ENCODE measurements at places on chromosomes 12 and 14.
A peak's percentile ranks its signal among the peaks of the same experiment; 100 is the strongest.

- no peak for DNase-seq
Observed at GRCh38 chr14:51616724-51617409, 34.8 kb upstream of the FRMD6 start.

- no peak for DNase-seq
Observed at GRCh38 chr12:113891167-113891692, 74.9 kb downstream of the RBM19 start.

GRCh38 chr12:108477055-108477880 lies 37.8 kb upstream of the FICD start:
- DNase-seq: no peak

GRCh38 chr12:59070322-59070933 lies 150.1 kb upstream of the LRIG3 start:
- DNase-seq: no peak

DNA sequence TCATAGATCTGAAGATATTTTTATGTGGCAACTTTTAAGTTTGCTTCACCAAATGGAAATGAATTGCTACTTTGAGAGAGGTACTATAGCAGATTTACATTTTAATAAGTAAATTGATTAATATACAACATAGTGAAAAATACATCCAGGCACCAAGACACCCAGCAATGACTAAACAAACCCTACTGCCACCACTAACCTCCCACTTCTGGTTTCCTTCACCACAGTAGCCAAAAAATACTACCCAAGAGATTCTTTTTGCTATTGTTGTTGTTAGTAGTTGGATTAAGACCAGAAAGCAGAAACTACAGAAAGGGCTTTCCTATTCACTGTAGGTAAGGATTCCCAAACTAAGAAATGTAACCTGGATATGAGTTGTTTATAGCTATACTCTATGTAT lies 54.1 kb downstream of the COCH start:
- DNase-seq: no peak

GRCh38 chr14:100407376-100408102 lies 84.4 kb downstream of the SLC25A47 start:
- no peak for DNase-seq

DNA sequence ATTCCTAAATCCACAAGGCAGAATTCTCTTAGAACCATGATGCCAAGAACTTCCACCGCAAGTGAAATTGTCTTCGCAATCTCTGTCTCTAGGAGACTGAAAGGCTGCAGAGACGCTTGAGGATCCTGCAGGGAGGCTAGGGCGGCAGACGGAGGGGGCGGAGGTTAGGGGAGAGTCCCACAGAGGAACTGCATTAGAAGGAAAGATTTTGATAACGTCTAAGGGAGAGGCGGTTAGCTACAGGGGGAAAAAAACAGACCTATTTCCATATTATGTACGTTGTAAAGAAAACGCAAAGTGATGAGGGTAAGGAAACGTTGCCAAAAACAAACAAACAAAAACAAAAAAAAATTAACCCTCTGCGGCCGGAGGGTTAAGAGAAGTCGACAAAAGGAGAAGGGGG lies 595 bp downstream of the KLHL28 start:
- DNase-seq: peak; percentile 52

- no peak for DNase-seq
Observed at GRCh38 chr12:62127516-62127915, 132.7 kb upstream of the USP15 start.

- DNase-seq: no peak
Observed at GRCh38 chr14:68672609-68673285, 120.1 kb downstream of the ZFP36L1 start.

DNA sequence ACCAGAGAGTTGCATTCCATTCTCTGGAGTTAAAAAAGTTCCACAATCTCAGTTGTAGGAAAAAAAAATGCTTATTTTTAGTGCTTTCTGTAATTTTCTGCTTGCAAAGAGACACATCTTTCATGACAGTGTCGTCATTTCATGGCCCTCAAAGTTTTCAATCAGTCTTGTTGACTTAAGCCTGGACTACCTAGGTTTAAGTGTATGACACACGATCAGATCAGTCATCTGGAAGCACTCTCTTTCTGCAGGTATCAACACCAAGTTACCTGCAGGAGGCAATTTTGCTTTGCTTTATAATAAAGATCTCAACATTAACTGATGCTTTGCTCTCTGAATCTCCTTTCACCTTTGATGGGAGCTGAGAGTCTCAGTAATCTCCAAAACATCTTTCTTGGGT lies 251.6 kb downstream of the BCAT1 start:
- no peak for DNase-seq

- DNase-seq: no peak
Observed at GRCh38 chr12:1872448-1872847, 46.0 kb downstream of the CACNA2D4 start.

GRCh38 chr14:97458661-97459579 lies 661.7 kb downstream of the VRK1 start:
- peak; percentile 77 for DNase-seq

DNA sequence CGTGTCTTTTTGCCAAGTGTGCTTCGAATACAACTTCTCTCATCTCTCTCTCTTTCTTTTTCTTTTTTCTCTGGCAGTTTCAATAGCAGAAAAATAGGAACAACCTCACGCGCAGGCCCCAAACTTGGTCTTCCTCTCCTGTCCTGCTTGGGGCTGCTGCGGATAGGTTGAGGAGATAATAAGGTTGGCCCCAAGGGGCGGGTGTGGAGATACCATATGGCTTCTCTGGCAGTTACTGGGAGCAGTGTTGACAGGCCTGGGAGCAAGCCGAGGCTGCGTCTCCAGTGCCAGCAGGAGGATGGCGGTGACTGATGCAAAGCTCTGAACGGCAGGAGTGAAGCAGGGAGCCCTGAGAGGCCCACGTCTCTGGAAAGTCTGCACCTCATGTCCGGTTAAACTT lies 89.5 kb upstream of the MANSC4 start:
- DNase-seq: no peak

GRCh38 chr12:32115404-32116104 lies 8.9 kb downstream of the BICD1 start:
- DNase-seq: no peak

- DNase-seq: no peak
Observed at GRCh38 chr14:59503256-59503655, 18.9 kb downstream of the JKAMP start.

DNA sequence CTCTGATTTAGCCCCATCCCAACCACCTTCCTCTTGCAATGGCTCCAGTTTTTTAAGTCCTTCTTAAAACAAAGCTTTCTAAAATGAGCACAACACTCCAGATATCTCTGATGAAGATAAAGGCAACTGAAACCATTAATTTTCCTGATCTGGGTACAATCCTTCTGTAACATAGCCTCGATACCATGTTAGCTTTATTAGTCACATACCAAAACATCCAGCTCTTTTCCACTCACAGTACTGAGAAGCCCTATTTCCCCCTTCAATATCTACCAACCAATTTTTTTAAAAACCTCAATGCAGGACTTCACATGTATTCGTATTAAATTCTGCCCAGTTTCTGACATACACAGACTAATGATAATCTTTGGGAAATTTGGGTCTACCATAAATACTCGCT lies 105.9 kb downstream of the MED13L start:
- no peak for DNase-seq

DNA sequence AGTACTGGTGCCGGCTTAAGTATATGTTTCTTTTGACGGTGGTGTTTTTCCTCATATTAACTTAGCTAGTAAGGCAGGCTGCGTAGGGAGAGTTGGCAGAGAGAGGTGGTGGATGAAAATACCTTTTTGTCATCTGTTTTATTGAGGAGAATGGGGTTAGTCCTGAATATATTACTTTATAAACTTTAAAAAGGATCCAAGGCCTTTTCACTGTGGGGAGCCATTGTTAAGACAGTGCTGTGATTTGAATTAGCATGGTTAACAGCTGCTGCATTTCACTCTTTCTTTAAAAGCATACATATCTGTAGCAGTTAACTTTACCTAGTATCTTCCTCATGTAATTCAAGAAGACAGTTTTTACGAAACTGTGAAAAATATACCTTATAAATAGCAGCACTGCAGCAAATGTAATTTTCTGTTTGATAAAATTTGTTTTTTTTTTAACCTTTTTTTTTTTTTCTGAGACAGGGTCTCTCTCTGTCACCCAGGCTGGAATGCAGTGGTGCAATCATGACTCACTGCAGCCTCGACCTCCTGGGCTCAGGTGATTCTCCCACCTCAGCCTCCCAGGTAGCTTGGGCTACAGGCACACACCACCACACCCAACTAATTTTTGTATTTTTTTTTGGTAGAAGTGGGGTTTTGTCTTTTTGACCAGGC lies 57.1 kb downstream of the AEBP2 start:
- DNase-seq: no peak

DNA sequence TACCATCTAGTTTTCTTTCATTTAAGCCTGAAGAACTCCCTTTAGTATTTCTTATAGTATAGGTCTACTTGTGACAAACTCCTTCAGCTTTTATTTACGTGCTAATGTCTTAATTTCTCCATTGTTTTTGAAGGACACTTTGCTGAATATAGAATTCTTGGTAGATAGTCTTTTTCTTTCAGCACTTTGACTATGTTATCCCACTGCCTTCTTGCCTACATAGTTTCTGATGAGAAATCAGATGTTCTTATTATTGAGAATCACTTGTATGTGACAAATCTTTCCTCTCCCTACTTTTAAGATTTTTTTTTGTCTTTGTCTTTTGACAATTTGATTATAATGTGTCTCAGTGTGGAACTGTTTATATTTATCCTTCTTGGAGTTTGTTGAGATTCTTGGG lies 5.1 kb upstream of the MIS18BP1 start:
- DNase-seq: no peak

DNA sequence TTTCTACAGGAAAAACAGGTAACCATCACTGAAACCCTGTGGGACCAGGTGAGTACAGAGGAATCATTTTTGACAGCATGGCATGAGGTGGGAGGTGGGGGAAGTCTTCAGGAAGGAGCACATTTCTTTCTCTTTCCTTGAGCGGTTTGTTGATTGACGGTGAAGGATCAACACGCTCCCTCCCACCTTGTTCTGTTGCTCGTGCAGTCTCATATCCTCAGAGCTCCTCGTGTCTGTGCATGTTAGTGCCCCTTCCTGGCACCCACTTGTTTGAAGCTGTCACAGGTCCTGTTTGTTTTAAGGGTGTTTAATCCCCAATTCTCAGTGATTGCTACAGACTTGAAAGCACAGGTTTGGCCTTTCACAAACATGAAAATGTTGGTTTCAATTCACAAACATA lies 4.4 kb downstream of the C12orf54 start:
- DNase-seq: no peak

- DNase-seq: no peak
Observed at GRCh38 chr14:24734917-24735500, 101.0 kb upstream of the GZMB start.

DNA sequence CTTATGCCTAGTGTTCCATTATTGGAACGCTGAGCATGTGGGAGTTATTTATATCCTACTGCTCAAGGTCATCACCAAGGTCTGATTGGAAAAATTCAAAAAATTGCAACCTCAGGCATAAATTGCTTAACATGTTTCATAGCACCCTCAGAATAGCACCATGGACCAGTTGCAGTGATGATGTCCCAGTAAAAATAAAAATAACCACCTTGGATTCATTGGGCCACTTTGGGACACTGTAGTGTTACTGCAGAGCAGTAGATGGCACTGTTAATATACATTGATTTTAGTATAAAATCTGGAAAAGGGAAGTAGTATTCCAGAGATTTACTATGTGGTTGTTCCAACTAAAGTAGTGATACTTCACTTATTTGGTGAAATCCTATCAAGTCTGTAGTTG lies 31.0 kb upstream of the PTCSC3 start:
- no peak for DNase-seq

DNA sequence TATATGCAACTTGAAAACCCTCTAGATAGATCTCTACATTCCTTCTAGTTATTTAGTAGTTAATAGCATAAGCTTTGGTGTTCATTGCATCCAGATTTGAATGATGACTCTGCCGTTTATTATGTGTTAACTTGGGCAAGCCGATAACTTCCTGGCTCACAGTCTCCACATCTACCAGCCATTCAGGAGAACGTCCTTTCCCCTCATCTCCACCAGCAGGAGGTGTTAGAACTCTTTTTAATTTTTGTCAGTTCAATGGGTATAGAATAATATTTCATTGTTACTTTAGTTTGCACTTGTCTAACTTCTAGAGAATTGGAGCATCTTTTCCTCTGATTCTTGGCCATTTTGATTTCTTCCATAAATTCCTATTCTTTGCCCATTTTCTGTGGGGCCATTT lies 30.0 kb upstream of the WSCD2 start:
- no peak for DNase-seq

GRCh38 chr12:114992443-114992842 lies 308.5 kb upstream of the TBX3 start:
- DNase-seq: no peak

DNA sequence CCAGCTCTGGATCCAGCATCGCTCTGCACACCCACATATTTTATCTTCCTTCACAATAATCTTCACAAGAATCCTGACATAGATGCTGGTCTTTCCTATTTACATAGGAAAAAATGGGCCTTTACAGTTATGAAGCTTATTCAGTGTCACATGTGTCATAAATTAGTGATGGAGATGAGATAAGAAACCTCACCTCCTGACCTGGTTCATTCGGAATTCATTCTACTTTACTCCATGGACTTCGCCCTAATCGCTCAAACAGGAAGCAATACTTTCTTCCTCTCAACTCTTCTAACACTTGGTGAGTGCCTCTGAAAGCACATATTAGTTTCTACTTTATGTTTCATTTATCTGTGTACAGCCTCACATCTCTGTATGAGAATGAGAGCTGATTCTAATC lies 12.0 kb upstream of the SINHCAF start:
- no peak for DNase-seq

- no peak for DNase-seq
Observed at GRCh38 chr14:49732896-49733295, 35.1 kb upstream of the KLHDC2 start.

DNA sequence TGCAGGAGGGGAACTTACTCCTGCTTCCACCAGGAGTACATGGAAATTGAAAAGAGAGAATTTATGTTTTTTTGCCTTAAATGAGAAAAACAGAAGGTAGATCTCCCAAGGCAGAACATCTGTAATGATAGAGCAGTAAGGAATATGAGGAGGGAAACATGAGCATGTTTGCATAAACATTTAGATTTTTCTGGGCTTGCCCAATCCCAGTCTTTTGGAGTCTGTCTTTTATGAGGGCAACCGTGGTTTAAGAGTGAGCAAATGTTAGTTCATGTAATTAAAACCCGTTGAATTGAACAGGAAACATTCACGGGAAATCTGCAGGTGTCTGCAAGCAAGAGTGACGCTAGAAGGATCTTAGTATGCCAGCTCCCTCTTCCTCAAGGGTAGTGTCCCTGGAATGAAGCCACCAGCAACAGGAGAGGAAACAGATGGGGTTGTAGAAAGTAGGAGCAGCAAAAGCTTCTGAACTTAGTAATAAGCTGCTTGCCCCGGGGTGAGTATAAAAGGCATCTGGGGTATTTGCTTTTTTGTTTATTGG lies 79.3 kb downstream of the ARF6 start:
- DNase-seq: no peak

- DNase-seq: no peak
Observed at GRCh38 chr12:54829511-54829910, 24.8 kb upstream of the MUCL1 start.

GRCh38 chr14:106776395-106776983 lies 1250.1 kb downstream of the TMEM121 start:
- DNase-seq: no peak

GRCh38 chr14:71555654-71556559 lies 376.3 kb upstream of the RGS6 start:
- peak; percentile 51 for DNase-seq

Measured in activated CD4-positive, CD25-positive, alpha-beta regulatory T cell treated with anti-CD3 and anti-CD28 coated beads, Interleukin-2, amount 50 U/mL, for 72 hours (primary cell).